ENCODE measurements at places on chromosomes 5 and 9.

DNA sequence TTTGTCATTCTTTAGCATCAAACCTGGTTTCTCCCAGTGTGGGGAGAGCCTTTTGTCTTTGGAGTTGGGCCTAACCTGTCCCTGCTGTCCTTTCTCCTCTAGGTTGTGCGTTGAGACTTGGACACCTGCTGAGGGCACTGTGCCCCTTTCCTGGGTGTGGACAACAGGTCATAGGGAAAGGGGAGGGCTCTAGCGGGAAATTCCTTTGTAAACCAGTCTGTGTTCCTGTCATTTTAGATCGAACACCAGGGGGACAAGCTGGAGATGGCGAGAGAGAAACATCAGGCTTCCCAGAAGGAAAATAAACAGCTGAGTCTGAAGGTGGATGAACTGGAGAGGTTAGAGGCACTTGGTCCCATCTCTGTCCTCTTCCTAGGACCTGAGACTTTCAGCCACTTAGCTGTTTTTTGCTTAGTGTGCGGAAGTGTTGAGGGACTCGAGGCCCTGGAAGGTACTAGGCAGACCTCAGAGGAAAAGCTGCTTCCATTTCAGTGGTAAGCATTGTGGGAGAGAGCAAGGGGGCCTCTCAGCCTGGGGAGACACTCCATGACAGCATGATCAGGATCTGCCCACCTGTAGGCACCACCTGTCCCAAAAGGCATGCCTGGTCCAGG, 8.6 kb upstream of the GLE1 start:
- DNase-seq, result no peak

DNA sequence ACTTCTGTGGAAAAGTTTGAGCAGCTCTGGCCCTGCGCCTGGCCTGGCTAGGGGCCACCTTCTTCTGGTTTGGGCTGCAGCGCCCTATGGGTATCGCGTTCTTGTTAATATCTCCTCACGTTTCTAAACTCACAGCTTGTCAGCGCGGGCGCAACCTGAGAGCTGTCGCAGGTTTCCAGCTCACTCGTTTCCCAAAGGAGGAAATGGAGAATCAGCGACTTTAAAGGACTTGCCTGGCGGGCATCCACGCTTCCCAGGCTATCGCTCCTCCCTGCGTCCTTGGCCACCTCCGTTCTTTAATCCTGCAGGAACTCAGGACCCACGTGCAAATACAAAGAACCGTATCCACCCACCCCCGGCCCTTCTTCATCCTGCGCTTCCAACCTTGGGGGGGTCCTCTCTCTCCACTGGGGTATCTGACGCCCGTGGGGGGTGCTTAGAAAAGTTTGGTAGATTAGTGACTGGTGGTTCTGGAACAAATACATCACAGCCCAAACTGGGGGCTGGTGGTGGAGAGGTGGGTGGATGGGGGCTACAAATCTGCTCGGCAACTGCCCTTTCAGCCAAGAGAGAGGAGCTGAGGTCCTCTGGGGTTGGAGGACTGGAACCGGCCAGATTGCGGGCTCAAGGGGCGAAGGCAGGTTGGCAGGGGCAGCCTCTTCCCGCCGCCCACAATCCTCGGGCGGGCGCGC, 578 bp upstream of the PSAT1 start:
- no peak for DNase-seq

DNA sequence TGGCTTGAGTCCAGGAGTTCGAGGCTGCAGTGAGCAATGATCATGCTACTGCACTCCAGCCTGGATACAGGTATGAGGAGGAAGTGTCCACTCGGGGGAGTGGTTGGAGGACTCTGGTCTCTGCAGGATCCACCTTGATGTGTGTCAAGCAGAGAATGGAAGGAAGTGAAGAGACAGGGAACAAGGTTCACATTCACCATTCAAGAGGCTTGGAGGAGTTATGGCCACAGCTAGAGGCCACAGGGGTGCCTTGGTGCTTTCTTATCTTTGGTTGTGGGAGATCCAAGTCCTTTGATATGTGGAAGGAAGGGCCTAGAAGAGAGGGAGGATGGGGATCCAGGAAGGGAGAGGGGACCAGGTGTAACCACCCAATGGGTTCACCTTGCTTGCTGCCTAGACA, 5.4 kb upstream of the CERCAM start:
- DNase-seq, result no peak

DNA sequence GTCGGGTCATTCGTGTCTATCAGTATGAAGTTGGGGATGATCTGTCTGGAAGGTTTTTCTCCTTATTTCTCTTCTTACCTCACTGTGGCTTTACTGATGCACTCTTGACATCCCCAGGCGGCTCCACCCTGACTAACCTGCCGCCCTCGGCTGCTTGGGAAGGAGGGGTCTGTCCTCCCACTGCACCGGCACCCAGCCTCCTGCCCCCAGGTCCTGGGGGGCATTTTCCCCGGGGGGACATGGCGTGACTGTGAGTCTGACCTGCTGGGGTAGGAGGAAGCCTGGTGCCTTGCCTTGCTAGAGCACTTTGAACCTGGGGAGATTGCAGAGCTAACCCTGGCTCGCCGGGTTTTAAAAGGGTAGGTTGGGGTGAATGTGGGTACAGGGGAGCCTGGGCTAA, 27.5 kb downstream of the DYNC2I2 start:
- no peak for DNase-seq

GRCh38 chr5:136399527-136399926, 34.2 kb upstream of the TRPC7 start:
- DNase-seq, result no peak

- no peak for DNase-seq
Measured at GRCh38 chr5:149063017-149063687, at the start of gene SH3TC2. Gene SH3TC2, minus strand, starts transcription at chr5:149063062. Its CDS starts 40 bp downstream, at chr5:149063022.

GRCh38 chr9:137688725-137689124, 69.9 kb downstream of the EHMT1 start:
- no peak for DNase-seq

GRCh38 chr5:3325201-3325971, 270.2 kb upstream of the IRX1 start:
- no peak for DNase-seq

- no peak for DNase-seq
Measured at GRCh38 chr5:177474846-177475562, 1.6 kb upstream of the DBN1 start.

DNA sequence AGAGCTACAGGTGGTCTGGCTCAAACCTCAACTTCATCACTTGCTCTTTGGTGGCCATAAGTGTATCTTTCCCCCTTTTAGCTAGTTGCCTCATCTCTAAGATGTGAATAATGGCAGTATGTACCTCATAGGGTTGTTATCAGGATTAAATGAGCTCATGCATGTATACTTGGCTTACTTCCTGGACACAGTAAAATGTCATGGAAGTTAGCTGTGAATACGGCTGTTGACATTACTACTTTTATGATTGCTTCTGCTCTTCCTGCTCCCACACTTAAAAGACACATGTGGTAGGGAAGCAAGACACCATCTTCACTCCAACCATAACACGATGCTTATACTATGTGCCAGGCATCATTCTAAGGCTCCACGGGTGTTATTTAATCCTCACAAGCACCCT, 114.5 kb upstream of the GPR151 start:
- DNase-seq, result no peak

GRCh38 chr9:137217276-137218211, 4.5 kb downstream of the RNF208 start:
- DNase-seq, result no peak

DNA sequence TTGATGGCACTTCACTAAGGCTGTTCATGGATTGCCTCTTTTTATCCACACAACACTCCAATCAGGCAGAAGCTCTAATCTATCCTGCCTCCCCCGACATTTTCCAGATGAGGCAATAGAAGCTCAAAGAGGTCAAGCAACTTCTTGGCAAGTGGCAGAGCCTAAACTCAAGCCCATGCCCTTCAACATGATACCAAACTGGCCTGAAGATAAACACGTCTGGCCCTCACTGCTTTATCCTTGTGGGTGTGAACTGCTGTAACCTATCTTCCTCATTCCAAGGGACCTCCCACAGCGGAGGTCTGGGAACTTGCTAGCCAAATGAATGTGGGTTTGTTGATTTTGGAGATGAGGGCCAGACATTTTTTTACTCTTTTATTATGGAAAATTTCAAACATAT, 9.5 kb downstream of the SLC35A4 start:
- no peak for DNase-seq

GRCh38 chr5:2326601-2327000, 424.9 kb downstream of the IRX2 start:
- no peak for DNase-seq

GRCh38 chr5:145307866-145308382, 527.2 kb downstream of the PRELID2 start:
- no peak for DNase-seq

DNA sequence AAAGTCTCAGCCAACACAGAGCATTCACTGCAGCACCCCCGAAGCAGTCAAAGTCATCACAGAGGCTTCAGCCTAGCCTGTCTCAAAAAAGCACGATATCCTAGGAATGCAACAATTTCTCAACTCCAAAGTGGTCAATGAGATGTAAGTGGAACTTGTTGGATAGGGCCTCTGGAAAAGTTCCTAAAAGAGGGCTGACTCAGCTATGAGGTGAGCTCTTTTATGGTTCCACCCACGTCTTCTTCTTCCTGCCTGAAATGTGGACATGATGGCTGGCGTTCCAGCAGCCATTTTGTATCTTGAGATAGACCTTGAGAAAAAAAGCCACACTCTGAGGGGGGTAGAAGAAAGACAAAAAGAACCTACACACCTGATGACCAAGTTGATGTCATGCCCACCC, 32.5 kb upstream of the TRIO start:
- no peak for DNase-seq

Data from T-helper 2 cell (primary cell).